Osteocyte (in vitro differentiated cells): ENCODE measurements at places on chromosomes 11 and 22. TPM values are rescaled to one million over a fixed set of nuclear protein-coding genes. Genes with fewer than 3 reads are reported as not detected.

DNA sequence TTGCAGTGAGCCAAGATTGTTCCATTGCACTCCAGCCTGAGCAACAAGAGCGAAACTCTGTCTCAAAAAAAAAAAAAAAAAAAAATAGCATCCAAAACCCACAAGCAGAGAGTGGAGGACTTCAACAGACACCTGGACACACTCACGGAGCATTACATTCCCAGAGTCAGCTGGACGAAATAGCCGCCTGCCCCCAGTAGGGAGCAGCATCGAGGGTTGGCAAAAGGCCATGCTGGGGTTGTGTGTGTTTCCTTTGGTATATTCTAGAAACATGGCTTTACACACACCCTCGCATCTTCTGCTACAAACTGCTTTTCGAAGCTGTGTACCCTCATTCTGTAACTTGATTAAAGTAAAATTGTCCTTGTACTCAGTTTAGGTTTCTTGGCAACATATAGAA lies 5.3 kb downstream of the ADA2 start:
- no peak for DNase-seq
- H3K36me3 ChIP-seq, result no peaks in the 10 kb centered on the region
- peaks cover 3% of the 10 kb centered on the region for H3K27me3 ChIP-seq
- H3K27ac ChIP-seq, result no peak overlapping the region
- no peak overlapping the region for H3K4me3 ChIP-seq

DNA sequence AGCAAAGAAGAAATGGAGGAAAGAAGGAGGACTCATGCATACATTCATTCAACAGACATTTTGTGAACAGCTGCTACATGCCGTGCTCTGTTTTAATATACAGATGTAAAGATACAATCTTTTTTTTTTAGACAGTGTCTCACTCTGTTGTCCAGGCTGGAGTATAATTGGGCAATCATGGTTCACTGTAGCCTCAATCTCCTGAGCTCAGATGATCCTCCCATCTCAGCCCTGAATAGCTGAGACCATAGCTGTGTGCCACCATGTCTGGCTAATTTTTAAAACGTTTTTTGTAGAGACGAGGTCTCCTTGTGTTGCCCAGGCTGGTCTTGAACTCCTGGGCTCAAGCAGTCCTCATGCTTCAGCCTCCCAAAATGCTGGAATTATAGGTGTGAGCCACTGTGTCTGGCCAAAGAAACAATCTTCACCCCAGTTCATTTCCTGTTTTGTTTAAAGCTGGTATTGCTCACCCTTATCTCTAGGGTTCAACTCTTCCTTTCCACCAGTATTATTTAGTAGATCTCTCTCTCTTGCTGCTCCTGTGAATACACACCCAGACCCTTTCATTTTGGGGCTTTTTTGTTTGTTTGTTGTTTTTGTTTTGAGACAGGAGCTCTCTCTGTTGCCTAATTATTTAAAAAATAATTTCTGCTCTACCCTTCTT lies 69.8 kb downstream of the RNF169 start:
- DNase-seq, result no peak
- H3K36me3 ChIP-seq, result peaks cover 50% of the 10 kb centered on the region
- H3K4me3 ChIP-seq, result no peak overlapping the region
- no peaks in the 10 kb centered on the region for H3K27me3 ChIP-seq
- H3K27ac ChIP-seq, result no peak overlapping the region

- H3K27ac ChIP-seq, result no peak overlapping the region
- H3K36me3 ChIP-seq, result peaks cover 41% of the 10 kb centered on the region
- no peaks in the 10 kb centered on the region for H3K4me1 ChIP-seq
- no peak for DNase-seq
Observed at GRCh38 chr11:119130662-119131061, 9.3 kb downstream of the HINFP start.

GRCh38 chr11:113991718-113992458 lies 17.0 kb downstream of the HTR3A start:
- no peak for DNase-seq
- no peaks in the 10 kb centered on the region for H3K4me1 ChIP-seq
- no peak overlapping the region for H3K27ac ChIP-seq
- H3K27me3 ChIP-seq, result peaks cover 27% of the 10 kb centered on the region
- no peak overlapping the region for H3K4me3 ChIP-seq

APOA1 gene
- not detected in 2 replicates for total RNA-seq

THY1 gene
- total RNA-seq, result 11.3 and 14.0 TPM in 2 replicates

- H3K27me3 ChIP-seq, result peaks cover 29% of the 10 kb centered on the region
- no peak overlapping the region for H3K27ac ChIP-seq
- DNase-seq, result no peak
- H3K36me3 ChIP-seq, result no peaks in the 10 kb centered on the region
Observed at GRCh38 chr22:37248251-37248650, 4.2 kb upstream of the RAC2 start.

PRR33 gene
- not detected in 2 replicates for total RNA-seq

SEPTIN3 gene
- 0.42 and 0.46 TPM in 2 replicates for total RNA-seq

ALDH3B1 gene
- total RNA-seq, result 4.7 and 6.5 TPM in 2 replicates
